ENCODE measurements at places on chromosomes 16 and 17.
A peak's percentile ranks its signal among the peaks of the same experiment; 100 is the strongest.

DNA sequence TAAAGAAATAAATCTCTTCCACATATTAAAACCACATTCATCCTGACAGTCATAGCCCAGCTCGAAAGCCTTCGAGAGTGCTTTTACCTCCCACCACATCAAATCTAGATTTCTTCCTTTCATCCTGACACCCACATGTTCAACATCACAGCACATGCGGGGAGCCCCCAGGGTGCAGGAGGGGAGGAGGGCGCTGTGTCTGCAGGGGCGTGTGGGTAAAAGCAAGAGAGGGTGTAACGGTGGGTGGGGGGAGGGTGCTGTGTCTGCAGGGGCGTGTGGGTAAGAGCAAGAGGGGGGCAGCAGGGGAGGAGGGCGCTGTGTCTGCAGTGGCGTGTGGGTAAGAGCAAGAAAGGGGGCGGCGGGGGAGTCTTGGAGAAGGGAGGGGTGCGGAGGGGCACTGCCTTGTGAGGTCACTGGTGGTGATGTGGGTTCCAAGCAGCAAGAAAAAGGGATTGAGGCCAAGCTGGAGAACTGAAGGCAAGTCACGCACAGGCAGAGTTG lies 34.7 kb downstream of the ADCY9 start:
- no peak for DNase-seq

GRCh38 chr17:77729587-77729986 lies 228.9 kb upstream of the TNRC6C start:
- DNase-seq: no peak

- DNase-seq: no peak
Measured at GRCh38 chr16:24203675-24204074, 52.5 kb upstream of the CACNG3 start.

DNA sequence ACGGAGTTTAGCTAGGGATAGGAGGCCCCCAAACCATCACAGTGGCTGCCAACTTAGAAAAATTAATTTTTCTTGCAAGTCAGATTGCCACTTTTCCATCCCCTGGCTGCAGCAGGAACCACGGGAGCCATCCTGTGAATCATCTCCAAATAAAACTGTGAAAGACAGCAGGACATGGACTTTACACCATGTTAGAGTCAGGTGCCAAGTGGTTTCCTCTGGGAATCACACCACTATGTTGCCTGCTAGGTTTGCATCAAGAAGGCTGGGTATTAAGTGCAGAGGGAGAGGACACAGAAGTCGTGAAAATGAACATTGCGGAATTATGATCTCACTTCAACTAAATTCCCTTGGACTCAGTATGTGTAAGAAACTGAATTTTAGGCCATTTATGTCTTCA lies 471.3 kb upstream of the GOT2 start:
- no peak for DNase-seq

DNA sequence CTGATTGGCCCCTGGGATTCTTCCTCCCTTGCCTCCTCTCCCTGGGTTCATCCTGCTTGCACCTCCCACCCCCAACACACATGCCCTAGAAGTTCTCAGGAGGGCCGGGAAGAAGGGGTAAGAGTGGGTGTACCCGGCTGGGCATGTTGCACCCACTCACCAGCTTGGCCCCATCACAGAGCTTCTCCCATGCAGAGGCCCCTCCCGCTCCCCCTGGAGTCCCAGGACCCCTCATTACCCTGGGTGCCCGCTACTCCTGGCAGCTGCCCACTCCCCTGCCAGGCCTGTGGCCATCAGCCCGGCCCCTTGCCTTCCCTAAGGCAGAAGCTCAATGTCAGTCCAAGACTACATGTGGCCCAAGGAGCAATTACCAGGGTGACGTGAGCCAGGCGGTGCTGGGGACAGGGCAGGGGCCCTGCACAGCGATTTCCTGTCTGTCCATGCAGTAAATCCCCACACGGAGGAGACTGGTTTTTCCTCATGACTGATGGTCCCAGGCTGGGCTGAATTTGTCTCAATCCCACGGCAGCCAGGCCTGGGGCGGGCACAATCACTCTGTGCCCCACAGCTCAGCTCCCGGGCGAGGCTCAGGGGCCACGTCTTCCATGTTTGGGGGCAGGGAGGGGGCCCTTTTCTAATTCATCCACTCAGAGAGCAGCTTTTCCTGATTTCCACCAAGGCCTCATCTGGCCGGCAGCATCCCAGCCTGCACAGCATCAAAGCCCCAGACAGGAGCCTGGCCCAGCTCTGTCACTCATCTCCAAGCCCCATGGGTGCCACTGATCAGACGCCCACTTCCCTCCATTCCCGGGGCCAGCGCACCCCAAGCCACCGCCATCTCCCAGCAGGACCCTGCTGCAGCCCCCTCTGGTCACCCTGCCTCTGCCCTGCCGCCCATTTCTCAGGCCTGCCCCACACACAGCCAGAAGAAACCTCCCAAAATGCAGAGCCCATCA lies 234.7 kb downstream of the KATNIP start:
- DNase-seq: no peak

- no peak for DNase-seq
Measured at GRCh38 chr16:89290887-89291286, 73.4 kb downstream of the ZNF778 start.

DNA sequence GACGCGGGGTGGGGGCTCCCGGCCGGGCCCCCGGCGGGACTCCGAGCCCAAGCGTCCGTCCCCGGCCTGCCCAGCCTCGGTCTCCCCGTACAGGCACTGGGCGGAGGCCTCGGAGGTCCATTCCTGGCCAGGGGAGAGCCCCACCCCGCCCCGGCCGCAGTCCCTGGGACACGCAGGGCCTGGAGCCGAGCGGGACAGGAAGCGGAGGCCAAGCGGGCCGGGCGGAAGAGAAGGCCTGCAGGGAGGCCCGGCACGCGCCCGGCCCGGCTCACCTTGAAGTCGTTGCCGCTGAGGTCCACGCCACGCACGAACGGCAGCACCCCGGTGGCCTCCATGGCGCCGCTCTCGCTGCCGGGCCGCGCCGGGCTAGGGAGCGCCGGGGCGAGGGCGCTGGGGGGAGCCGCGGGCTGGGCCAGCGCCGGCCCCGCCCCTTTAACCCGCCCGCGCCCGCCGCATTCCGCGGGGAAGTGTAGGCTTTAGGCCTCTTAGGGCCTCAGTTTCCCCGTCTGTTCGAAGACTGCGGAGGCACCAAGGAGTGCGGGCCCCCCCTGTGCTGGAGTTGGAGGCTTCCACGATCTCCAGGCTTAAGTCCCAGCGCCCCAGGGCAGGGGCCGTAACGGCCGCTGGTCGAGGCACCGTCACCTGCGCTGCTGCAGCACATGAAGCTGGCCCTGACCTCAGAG lies at the start of gene FLII:
Gene FLII (minus strand): TSS at position 383 of the 683 bp plus-strand sequence. CDS start 48 bp downstream, at position 335.
- DNase-seq: peak; percentile 52

GRCh38 chr17:7629939-7630571 lies at the start of gene SHBG:
SHBG (plus strand) TSS chr17:7630135; CDS start chr17:7630173, 38 bp downstream.
- DNase-seq: no peak

DNA sequence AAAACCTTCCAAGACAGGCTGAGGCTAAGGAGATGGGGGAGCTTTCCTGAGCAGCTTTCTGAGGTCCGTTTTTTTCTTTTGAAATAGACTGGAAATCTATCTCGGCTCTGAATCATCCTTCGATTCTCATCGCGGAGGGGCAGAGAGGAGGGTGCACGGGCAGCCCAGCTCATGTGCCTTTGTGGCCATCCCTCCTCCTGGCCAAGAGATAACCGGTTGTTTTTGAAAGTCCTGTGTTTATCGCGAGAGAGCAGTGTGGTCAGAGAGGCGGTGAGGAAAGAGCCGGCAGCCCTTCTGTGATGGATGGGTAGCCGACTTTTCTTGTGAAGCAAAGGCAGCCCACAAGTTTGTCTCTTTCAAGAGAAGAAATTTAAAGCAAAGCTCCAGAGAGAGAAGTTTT lies 191.6 kb downstream of the CCDC182 start:
- DNase-seq: no peak

GRCh38 chr17:6713918-6714271 lies 726 bp upstream of the SLC13A5 start:
- DNase-seq: no peak

- no peak for DNase-seq
Measured at GRCh38 chr16:56783344-56783743, 53.4 kb downstream of the NUP93 start.

- DNase-seq: no peak
Measured at GRCh38 chr16:57530104-57530521, 6.3 kb downstream of the CCDC102A start.

DNA sequence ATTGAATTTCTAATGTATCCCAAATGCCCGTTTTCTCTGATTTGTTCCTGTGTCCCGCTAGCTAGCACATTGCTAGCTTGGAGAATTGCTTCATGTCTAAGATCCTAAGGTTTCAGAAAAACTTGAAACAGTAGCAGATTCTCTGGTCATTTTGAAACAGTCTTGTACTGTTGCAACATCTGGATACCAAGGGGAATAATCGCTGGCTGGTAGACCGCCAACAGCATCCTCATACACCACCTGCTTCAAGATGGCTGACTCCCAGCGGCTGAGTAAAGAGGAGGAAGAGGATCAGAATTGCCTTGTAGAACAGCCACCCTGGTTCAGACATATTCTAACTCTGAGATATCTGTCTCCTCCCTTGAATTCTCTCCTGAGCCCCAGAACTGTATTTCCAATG lies 226.7 kb upstream of the ELAC2 start:
- no peak for DNase-seq

DNA sequence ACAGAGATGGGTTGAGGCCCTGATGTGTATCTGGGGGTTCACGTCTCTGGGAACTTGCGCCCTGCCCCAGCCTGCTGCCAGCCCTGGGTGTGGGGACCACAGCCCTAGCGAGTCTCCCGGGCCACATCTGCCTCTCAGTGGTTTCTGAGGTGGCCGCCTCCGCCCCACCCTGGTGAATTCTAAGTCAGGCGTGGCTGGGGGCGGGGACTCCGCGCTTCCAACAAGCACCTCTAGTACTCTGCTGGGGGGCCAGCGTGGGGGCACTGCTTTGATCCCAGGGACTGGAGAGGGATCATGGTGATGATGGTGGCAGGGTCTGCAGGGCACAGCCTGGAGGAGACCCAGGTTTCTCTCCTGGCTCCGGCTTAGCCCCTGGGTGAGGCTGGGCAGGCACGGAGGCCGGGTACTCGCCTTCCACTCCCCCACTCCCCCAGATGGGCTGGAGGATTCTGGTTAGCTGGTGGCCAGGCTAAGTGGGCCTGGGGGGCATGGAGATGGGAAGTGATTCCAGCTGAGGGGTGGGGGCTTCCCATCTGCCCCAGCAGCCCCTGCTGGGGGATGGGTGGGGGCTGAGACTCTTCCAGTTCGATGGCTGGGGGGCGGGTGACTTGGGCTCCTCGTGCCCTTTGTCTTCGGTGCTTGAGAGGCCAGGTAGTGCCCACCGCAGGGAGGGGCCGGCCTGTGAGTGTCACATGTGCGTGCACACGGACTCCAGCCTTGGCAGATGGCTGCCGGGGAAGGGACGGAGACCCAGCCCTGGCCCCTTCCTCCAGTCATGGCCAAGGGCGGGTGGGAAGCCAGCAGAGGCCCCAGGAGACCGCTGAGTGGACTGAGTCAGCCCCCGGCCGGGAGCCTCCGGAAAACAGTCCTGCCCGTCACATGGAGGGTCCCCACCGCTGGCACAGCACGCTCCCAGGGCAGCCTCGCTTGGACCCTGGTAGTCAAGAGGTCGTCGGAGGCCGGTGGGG lies 3.9 kb downstream of the GLIS2 start:
- DNase-seq: no peak

DNA sequence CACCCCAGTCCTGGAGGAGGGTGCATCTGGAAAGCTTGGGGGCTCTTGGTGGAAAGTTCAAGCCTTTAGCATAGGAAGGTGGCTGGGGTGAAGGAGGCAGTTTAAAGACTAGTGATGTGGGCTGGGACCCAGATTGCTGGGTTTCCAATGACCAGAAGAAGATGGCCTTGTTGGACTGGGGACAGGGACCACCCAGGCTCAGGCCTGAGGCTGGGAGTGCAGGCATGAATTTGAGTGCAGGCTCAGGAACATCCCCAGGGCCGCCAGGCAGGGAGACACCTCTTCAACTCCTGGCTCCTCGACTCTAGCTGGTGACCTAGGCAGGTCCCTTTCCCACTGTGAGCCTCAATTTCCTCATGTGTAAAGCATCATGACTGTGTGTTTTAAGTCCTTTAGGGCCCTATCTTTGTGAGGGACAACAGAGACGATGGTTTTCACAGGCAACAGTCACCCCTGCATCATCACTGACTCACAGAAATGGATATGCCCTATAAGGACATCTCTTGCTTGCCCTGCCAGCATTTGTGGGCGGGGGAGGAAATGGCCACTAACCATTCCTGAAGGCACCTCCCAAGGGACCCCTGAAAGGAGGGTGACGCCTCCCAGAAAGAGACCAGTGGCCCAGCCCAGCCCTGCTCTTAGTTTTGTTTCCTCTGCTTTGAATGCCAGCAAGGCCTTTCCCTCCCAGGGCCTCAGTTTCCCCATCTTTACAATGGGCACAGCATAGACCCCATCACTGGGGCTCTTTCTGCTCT lies 11.1 kb downstream of the NLRC5 start:
- DNase-seq: no peak

GRCh38 chr17:82323514-82324234 lies 6.3 kb upstream of the CD7 start:
- DNase-seq: no peak

DNA sequence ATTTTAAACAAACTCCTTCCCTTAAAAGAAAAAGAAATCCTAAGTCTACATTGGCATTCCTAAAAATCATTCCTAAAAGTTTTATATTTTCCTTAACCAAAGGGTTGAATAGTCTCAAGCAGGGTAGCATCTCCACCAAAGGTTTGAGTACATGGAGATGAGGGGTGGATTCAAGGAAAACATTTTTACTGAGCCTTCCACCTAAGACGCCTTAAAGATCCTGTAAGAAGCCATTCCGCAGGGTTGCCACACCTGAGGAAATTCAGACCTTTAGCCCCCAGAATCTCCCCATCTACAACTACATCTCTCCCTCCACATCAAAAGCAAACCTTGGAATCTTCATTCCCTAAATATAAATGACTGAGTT lies 7.7 kb upstream of the AKTIP start:
- DNase-seq: no peak

DNA sequence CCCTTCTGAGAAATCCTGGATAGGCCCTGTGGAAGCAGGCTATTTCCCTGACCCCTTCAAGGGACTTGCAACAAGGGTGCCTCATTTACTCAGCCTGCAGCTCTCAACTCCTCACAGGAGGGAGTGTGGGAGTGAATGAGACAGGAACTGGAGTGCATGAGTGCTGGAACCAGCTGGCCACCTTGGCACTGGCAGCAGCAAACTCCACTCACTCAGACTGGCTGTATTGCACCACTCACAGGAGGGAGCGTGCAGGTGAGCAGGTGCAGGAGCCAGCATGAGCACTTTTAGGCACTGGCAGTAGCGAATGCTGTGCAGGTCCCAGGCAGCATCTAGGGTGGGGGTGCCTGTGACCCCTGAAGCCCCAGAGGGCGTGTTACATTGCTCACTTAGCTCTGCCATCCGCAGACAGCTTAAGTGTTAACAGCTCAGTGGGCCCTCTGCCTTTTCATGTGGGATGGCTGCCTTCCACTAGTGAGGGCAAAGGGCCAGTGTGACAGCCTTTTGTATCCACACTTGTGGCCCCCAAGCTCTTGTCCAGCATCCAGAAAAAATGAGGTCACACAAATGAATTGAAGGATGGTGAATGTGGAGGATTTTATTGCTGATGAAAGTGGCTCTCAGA lies 11.0 kb upstream of the ZNHIT3 start:
- peak; percentile 98 for DNase-seq

- DNase-seq: no peak
Measured at GRCh38 chr17:20800146-20800545, 220.6 kb downstream of the CDRT15L2 start.

GRCh38 chr16:68298907-68299561 lies 11.7 kb downstream of the SLC7A6OS start:
- peak; percentile 86 for DNase-seq

- DNase-seq: no peak
Measured at GRCh38 chr17:79678091-79678735, 52.5 kb upstream of the ENPP7 start.
